NK-92 treated with Interleukin-12 subunit alpha and Interleukin-12 subunit beta, amount 100 ng/mL, for 24 hours (cell line): ENCODE measurements at places on chromosomes 6 and 20.

- no peak for DNase-seq
These were observed 68.5 kb upstream of the ZNF184 start for GRCh38 chr6:27541212-27541932.

GRCh38 chr6:19175023-19175422 lies 662.1 kb upstream of the ID4 start:
- no peak for DNase-seq

DNA sequence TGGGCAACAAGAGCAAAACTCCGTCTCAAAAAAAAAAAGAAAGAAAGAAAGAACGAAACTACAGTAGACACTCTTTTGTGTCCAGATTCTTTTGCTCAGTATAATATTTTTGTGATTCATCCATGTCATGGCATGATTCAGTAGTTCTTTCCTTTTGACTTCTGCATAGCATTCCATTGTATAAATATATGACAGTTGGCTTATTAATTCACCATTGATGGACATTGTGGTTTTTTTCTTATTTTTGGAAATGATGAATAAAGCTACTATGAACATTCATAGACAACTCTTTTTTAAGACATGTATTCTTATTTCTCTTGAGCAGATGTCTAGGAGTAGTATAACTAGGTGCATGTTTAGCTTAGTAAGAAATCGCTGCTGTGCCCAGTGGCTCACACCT lies 10.3 kb upstream of the IER3 start:
- no peak for DNase-seq

GRCh38 chr20:40262219-40262618 lies 426.8 kb downstream of the MAFB start:
- no peak for DNase-seq

DNA sequence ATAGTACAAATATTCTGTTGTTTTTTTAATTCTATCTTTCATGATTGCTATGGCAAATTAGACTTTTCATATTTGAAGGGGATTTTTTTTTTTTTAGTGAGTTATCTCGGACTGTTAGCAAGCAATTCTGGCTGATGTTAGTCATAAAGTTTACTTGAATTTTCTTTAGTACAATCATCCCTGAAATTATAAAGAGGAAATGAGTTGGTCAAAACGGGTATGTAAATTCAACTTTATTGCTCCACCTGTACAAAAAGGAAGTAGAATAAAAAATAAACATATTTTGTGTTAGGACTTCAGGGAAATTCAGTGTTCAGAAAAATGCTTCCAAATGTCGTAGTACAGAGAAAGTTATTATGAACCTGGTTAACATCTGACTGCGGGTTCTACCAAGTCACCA lies 40.3 kb downstream of the PPP1R14C start:
- DNase-seq, result no peak

GRCh38 chr20:49519777-49520359 lies 37.4 kb upstream of the KCNB1 start:
- no peak for DNase-seq

GRCh38 chr6:127956956-127957355 lies 56.1 kb upstream of the THEMIS start:
- no peak for DNase-seq

DNA sequence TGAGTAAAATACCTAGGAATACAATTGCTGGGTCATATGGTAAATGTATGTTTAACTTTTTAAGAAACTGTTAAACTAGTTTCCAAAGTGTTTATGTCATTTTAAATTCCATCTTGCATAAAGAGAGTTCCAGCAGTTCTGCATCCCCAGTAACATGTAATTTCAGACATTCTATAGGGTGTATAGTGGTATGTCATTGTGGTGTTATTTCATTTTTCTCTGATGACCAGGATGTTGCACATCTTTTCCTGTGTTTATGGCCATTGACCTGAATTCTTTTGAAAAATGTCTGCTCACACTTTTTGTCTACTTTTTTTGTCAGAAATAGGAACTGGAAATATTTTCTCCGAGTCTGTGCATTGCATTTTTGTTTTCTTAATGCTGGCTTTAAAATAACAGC lies 128.9 kb downstream of the TMEM200A start:
- DNase-seq, result no peak

DNA sequence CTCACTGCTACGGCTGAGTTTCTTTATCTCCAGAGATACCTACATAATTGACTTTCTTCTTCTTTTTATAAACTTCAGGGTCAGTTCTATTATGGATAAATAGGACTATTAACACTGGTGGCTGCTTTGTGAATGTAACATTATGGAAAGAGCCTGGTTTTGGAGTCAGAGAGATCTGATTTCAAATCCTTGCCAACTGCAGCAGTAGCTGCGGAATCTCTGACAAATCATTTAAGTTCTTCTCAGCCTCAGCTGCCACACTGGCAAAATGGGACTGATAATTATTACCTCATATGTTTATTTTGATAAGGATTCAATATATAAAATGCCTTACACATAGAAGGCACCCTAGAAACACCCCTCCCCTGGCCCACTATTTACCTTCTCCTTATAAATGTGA lies 160.5 kb downstream of the BACH2 start:
- DNase-seq, result no peak

- no peak for DNase-seq
These were observed 504 bp downstream of the SNTA1 start for GRCh38 chr20:33443006-33443511.

DNA sequence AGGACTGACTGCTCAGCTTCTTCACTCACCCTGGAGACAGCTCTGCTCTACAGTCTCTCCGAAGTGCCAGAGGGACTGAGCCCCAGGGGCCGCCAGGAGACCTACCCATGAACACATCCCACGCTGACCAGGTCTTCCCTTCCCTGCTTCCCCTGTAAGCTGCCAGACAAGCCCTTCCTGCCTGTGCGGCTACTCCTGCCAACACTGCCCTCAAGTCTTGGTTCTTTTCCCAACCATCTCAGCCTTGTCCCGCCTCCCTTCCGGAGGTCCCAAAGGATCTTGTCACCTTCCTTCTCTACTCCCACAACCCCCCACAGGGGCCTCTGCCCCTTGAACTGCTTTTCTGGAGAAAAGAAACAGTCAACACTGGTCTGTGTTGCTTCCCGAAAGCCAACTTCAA lies 15.0 kb downstream of the CPNE5 start:
- DNase-seq, result no peak

DNA sequence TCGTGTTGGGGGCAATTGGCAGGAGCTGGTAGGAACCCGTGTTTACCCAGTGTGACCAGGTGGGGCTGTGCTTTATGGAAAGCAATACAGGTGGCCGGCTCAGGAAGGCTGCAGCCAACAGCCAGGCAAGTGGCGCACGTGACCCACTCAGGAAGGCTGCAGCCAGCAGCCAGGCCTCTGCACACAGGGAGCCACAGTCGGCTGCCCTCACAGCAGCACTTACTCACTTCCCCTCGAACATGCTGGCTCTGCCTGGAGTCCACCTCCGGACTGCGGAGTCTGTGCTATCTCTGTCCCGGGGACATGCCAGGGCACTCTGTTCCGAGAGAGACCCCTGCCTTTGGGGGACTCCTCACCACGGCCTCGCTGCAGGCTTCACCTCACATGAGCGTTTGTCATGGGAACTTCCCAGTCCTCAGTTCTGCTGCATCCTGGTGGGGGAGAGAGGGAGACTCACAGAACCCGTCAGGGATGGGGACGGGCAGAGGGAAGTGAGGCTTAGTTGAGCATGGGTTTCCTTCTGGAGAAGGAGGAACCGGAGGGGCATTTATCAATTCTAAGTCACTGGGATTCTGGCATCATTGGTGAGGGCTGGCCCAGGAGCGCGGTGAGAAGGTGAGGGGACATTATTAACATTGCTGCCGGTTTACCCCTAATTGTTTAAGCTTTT lies 76.8 kb downstream of the TTLL2 start:
- no peak for DNase-seq

- DNase-seq, result no peak
These were observed 26.3 kb downstream of the GNL1 start for GRCh38 chr6:30530014-30530413.

GRCh38 chr20:20680991-20681508 lies 31.4 kb downstream of the RALGAPA2 start:
- DNase-seq, result no peak

- no peak for DNase-seq
These were observed 84.7 kb downstream of the RNF182 start for GRCh38 chr6:14009431-14009830.

- no peak for DNase-seq
These were observed at the start of gene CRIP3 for GRCh38 chr6:43308101-43308989. TSS of gene CRIP3 (minus strand) at chr6:43308826. CDS start at chr6:43308792, 34 bp downstream.

DNA sequence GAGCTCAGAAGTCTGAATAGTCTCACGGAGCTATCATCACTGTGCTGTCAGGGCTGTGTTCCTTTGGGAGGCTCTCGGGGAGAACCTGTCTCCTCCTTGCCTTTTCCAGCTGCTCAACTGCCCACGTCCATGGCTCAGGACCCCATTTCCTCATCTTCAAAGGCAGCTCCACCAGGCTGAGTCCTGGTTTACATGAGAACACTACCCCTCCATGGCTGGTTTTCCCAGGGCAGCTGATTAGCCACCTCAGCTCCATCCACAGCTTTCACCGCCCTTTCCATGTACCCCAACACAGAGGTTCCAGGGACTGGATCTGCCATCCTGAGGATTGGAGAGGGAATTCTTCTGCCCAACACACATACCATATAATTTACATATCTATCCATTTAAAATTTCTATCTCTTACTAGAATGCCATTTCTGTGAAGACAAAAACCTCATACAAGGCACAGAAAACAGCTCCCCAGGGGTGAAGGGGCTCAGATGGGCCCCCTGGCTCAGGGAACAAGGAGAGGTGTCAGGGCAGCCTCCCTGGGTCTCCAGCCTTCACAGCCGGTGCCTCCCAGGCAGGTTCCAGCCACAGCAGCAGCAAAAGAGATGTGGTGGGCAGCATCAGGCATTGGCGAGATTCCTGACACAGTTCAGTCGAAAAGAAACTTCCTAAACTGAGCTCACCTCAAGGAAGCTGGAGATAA lies 2.2 kb upstream of the RAET1E start:
- no peak for DNase-seq

DNA sequence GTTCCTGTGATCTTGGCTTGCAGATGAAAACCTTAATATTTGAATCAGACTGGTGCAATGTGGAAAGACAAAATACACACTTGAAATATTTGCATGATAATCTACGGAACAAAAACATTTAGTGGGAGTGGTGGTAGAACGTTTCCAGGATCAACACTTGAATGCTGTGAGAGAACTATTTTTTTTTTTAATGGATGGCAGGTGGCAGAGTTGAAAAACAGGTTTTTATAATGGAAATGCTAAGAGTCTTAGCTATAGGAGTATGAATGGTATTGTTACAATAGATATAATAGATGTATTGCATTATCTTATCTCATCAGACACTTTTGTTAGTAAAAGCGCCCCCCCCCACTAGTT lies 49.2 kb downstream of the CDKAL1 start:
- DNase-seq, result no peak

DNA sequence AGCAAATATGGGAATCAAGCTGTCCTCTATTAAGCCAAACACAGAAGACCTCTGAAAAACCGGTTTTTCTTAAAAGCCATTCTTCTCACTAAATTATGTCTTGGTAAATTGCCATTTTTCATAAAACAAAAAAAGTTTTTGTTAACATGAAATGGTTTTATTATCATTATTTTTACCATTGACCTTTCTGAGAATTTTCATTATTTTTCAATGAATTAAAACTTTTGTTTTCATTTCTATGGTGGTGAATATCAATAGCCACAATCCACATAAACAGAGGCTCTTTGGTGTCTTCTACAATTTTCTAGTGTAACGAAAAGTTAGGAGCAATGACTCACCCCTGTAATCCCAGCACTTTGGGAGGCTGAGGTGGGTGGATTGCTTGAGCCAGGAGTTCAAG lies 2.1 kb downstream of the SF3B5 start:
- DNase-seq, result no peak

DNA sequence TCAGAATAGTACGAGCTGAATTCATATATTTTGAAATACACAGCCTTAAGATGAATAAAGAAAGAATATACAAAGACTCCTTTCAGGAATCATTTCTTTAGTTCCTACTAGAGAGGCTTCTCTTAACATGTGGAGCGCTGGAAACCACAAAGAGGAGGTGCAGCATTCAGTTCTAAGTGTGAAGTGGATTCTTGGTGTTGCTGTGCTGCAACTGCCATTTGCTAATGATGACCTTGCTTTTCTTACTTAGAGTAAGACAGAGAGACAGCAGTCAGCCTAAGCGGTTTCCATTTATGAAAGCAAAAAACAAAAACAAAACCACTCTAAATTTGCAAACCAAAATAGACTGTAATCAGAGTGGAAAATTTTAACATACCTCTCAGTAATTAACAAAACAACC lies 629.0 kb downstream of the EPHA7 start:
- no peak for DNase-seq

GRCh38 chr20:37564388-37565133 lies 36.9 kb upstream of the BLCAP start:
- DNase-seq, result no peak

DNA sequence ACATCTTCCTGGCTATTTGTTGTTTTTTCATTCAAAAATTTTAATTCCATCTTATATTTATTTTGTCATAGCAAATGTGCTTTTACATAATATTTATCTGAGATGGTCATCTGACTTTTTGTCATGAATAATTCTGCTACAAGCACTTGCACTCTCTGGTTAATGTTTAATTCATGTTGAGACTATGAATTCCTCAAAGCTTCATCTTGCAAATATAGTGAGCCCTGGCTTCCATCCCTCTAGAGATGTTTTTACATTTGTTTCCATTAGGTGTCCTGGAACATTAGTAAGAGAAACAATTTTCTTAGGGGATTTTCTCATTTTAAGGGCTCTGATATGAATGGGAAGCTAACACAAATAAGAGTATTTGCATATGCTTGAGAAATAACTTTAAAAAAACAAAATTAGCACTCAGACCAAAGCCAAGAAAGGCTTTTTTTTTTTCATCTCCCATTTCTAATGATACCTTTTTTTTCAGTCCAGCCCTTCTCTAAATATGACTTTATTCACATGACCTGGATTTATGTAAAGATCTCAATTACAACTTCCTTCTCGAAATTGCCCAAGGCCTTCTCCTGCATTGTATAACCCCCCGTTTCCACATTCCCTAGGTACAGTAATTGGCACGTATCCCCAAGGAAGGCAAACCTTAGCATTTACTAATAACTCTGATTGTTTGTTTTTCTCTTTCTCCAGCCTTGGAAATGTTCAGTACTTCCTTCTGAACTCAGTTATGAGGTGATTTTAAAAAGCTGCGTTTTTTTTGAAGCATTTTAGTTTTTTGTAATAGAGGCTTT lies 797.0 kb upstream of the GJE1 start:
- DNase-seq, result no peak

GRCh38 chr6:99306341-99306740 lies 43.1 kb downstream of the FAXC start:
- DNase-seq, result no peak
